T-cell (primary cell): ENCODE measurements at places on chromosomes 7 and 10. TPM values are rescaled to one million over a fixed set of nuclear protein-coding genes. Genes with fewer than 3 reads are reported as not detected.

DNA sequence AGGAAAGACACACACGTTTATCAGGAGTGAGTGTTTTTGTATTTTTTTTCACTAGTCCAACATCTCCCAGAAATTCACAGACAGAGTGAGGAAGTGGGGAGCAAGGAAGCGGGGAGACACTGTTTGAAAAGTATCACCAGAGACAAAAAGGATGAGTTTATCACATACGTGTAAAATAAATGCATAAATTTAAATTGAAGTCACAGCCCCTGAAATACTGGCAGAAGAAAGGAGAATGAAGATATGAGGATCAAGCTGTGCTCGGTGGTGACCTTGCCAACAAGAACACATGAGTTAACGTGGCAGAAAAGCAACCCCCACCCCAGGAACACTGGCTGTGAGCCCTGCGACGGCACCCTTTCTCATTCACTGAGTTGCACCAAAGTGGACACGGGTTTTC is 317.2 kb upstream of the AOAH start:
- no peak for DNase-seq

The NUTM2E gene
- total RNA-seq: 1.3 TPM

The AGBL3 gene
- total RNA-seq: 2.5 TPM

- no peak for DNase-seq
Observed at GRCh38 chr7:15303357-15303756, 258.5 kb downstream of the AGMO start.

The UNCX gene
- not detected for total RNA-seq
